Naive thymus-derived CD8-positive, alpha-beta T cell (primary cell): ENCODE measurements at places on chromosomes 1 and 21.

GRCh38 chr1:155130272-155131006 lies 2.8 kb downstream of the EFNA1 start:
- no peak for DNase-seq

DNA sequence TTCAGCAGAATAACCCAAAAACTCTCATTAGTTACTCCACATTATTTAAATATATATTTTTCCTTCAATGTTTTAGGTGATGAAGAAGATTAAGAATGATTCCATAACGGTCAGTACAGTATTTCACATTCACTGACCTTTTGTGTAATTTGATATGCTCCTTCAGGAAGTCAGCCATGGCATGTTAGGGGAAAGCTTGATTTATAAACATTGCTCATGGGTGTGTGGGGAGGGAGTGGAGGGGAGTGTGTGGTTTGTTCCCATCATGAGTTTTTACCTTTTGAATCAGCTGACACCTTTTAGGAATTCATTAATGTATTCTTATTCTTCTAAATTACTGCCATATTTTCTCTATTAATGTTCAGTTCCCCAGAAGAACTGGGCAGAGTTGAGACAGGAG lies 240.2 kb downstream of the ATG4C start:
- DNase-seq, result no peak

- no peak for DNase-seq
Observed at GRCh38 chr21:31928656-31929055, 55.8 kb downstream of the HUNK start.

DNA sequence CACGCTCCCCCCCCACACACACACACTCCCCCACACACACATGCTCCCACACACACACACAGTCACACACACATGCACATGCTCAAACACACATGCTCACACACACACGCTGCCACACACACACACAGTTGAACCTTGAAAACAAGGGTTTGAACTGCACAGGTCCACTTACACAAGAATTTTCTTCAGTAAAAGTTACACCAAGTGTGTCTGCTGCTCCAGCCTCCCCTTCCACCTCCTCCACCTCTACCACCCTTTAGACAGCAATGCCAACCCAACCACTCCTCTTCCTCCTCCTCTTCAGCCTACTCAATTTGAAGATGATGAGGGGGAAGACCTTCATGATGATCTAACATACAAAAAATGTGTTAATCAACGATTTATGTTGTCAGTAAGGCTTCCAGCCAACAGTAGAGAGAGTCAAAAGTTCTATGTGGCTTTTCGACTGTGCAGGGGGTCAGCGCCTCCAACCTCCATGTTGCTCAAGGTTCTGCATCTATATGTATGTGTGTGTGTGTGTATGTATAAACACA lies 26.8 kb downstream of the HSF2BP start:
- DNase-seq, result no peak

DNA sequence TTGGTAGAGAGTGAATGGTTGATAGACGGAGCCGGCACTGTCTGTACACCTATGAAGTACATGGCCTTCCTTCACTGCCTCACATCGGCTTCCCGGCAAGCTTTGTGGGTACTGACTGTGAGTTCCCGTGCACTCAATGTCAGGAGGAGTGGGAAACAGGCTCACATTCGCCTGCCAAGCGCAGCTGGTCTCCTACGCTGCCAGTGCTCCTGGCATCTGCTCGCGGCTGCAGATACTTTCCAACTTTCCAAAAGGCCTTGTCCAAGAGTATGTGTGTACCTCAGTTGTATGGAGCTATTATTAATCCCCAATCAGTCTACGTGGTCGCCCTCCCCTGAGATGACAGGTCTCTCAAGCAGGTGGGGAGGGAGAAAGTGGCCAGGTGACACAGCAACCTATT lies 180.8 kb downstream of the ZSCAN20 start:
- DNase-seq, result no peak

GRCh38 chr1:174693085-174693484 lies 245.3 kb downstream of the GPR52 start:
- DNase-seq, result no peak
